ENCODE measurements at places on chromosomes 2 and 18.

- DNase-seq, result no peak
Observed at GRCh38 chr2:38444247-38444646, 67.2 kb upstream of the ATL2 start.

- DNase-seq, result no peak
Observed at GRCh38 chr18:51619283-51619682, 421.8 kb upstream of the MEX3C start.

DNA sequence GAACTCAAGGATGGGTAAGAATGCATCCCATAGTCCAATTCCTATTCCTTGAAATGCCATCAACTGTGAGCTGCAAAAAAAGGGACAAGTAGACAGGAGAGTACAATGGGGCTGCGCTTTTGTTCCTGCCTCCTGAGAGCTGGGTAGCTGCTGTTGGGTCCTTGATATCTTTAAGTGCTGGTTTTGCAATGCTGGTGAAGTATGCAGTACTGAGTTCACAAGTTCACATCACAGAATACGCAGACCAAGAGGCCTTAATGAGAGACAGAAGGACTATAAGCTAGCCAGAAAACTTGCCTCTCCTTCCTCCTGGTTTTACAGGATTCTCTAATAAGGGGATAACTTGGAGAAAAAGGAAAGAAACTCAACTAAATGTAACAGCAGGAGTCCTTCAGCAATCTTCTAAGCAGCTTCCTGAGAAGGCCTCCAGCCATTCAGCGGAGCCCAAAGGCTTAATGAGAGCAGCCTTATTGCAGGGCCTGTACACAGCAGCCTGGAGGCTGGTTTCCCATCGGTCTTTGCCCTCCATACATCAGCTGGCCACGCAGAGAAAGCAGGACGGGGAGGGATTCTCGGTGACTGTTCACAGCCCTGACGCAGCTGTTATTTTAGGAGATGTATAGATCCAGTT is 293.1 kb downstream of the CDCA7 start:
- no peak for DNase-seq

DNA sequence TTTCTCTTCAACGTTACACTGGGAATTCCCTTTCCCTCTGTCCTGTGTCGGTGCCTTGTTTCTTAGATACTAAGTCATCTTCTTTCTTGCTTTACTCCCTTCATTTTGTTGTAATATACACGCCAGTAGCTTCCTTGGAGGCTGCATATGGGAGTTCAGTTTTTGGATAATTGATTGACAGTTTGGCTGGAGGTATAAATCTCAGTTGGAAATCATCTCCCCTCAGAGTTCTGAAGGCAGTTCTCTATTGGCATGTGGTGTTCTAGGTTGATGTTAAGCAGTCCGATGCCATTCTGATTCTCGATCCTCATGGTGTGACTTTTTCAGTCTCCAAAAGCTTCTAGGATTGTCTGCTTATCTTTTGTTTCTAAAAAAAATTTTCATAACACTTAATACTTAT is 152.5 kb upstream of the GLI2 start:
- no peak for DNase-seq

DNA sequence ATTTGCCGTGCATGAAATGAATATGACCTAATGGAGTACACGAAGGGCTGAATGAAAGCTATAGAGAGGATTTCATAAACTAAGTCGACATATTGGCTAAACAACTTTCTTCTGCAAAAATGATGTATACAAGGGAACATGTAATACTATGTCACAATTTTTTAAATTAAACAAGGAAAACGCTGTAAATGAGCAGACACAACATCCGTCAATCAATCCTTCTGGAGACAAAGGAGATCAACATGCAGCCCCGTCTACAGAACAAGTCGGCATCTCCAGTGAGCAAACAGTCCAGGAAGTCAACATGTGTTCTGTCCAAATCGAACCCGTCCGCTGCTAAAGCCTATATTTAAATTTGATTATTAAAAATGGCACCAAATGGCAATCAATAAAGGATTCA is 180.8 kb downstream of the TCF4 start:
- no peak for DNase-seq

- no peak for DNase-seq
Observed at GRCh38 chr2:44443517-44443916, 81.8 kb downstream of the CAMKMT start.

DNA sequence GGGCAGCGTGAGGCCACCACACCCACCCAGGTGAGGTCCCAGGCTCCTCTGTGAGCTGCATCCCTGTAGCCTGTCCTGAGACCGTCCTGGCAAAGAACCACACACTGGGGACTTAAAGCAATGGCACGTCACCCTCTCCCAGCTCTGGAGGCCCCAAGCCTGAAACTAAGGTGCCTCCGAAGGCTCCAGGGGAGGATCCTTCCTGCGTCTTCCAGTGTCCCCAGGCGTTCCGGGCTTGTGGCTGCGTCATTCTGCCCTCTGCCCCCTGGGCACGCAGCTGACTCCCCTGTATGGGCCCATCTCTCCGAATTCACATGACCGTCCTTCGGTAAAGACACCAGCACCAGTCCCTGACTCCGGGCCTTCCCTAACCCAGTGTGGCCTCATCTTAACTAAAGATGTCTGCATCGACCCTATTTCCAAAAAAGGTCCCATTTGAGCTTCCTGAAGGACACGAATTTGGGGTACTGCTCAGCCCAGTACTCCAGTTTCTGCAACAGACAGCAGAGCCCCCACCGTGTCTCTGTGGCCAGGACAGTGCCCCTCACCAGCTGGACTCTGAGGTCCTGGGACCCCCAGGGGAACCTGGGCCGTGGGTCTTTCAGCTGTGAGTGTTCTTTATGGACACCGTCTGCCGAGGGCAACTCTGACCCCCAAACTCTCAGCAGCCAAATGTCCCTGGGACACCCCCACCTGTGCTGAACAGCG is 75.2 kb upstream of the CTDP1 start:
- no peak for DNase-seq

- no peak for DNase-seq
Observed at GRCh38 chr2:181312515-181312927, 144.7 kb upstream of the ITGA4 start.

GRCh38 chr18:61308004-61308403 is 25.2 kb upstream of the CDH20 start:
- DNase-seq, result no peak

GRCh38 chr2:1249897-1250687 is 163.2 kb upstream of the TPO start:
- no peak for DNase-seq
